Activated CD4-positive, alpha-beta memory T cell treated with anti-CD3 and anti-CD28 coated beads, Interleukin-2, amount 10 ng/mL, durations not matched to agents 7 days and 5 days (primary cell): ENCODE measurements at places on chromosomes 16 and 17. TPM values are rescaled to one million over a fixed set of nuclear protein-coding genes. Genes with fewer than 3 reads are reported as not detected.

USP43 gene
- 0.30 TPM for total RNA-seq

SLC47A1 gene
- total RNA-seq: 0.28 TPM

ABCC12 gene
- not detected for total RNA-seq

SOX15 gene
- 0.40 TPM for total RNA-seq

DCAF7 gene
- 138 TPM for total RNA-seq

AIPL1 gene
- total RNA-seq: not detected

COG7 gene
- total RNA-seq: 19.0 TPM

QPRT gene
- 8.3 TPM for total RNA-seq

ABCC6 gene
- 0.05 TPM for total RNA-seq

HS3ST3A1 gene
- 2.8 TPM for total RNA-seq

RNF222 gene
- total RNA-seq: 0.18 TPM

ABI3 gene
- 48.2 TPM for total RNA-seq

WFDC1 gene
- not detected for total RNA-seq

TBC1D3C gene
- total RNA-seq: not detected

CES1 gene
- 3.4 TPM for total RNA-seq

CETP gene
- not detected for total RNA-seq
